ENCODE measurements at places on chromosomes 2 and 18.

DNA sequence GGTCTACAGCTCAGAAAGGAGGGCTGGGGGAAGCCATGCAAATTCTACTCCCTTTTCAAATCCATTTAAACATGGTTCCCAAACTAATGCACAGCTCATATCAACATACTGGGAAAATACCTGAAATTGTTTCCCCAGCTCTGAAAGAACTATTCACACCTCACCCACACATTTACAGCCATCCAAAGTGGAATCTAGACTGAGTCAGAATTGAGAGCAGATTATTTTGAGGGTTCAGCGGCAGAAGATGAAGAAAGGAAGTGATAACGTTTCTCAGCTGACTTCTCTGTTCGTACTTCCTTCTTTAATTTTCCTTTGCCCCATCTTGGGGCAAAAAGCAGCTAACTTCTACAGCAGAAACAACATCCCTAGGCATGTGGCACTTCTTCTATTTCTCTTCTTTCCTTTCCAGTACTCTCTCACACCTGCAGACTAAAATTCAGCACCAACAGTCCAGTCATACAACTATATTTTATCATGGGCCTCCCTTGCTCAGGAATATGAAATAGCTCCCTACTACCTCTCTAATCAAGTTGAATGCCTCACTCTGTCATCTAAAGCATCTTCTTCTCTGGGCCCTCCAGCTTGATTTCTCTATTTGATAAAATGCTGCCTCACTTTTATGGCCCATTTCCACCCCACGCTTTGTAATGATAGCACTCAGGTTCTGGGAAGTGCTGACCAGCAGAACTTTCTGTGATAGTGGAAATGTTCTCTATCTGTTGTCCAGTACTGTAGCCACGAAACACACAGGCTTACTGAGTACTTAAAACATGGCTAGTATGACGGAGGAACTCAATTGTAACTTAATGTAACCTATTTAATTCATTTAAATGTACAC lies 35.9 kb downstream of the ARHGAP25 start:
- no peak for DNase-seq

DNA sequence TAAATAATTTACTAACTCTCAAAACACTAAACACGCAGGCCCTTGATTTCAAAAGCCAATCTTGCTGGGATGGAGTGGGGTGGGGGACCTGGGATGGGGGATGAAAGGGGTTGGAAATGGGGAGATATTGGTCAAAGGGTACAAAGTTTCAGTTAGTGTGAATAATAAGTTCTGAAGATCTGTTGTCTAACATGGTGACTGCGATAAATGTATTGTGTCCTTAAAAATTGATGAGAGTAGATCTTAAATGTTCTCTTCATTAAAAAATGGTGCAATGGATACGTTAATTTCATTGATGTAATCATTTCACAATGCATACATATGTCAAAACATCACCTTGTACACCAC lies 505 bp upstream of the ACYP2 start:
- no peak for DNase-seq

DNA sequence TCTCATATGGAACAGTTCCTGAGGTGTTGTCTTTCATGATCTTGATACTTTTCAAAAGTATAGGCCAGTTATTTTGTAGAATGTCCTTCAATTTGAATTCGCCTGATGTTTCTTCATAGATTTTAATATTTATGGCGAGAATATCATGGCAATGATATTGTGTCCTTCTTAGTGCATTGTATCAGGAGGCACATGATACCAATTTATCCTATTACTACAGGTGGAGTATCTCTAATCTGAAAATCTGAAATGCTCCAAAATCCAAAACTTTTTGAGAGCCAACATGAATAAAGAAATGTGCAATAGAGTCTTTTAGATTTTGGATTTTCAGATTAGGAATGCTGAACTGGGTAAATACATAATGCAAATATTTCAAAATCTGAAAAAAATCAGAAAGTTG lies 216.6 kb upstream of the LYPD1 start:
- DNase-seq = no peak

DNA sequence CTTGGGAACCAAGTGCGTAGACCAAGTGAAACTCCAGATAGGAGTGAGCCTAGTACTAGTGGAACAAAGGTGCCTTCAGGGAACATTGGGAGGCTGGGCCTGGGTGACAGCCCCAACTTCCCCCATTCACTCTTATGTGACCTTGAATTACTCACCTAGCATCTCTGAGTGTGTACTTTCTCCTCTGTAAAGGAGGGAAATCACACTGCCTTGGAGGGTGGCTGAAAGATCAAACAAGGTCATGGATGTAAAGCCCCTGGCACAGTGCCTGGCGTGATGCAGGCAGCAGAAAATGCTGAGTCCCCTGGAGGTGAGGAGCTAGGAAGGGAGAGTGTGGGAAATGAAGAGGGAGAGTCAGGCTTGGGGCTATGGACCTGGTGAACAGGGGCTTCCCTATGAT lies 45.9 kb downstream of the MARCO start:
- no peak for DNase-seq

GRCh38 chr2:39867268-39867667 lies 88.2 kb upstream of the THUMPD2 start:
- no peak for DNase-seq

- no peak for DNase-seq
These were observed 10.8 kb upstream of the NEU4 start for GRCh38 chr2:241798081-241798630.

- peak; percentile 6 for DNase-seq
These were observed 86.1 kb downstream of the SLC4A10 start for GRCh38 chr2:161710131-161710915.

DNA sequence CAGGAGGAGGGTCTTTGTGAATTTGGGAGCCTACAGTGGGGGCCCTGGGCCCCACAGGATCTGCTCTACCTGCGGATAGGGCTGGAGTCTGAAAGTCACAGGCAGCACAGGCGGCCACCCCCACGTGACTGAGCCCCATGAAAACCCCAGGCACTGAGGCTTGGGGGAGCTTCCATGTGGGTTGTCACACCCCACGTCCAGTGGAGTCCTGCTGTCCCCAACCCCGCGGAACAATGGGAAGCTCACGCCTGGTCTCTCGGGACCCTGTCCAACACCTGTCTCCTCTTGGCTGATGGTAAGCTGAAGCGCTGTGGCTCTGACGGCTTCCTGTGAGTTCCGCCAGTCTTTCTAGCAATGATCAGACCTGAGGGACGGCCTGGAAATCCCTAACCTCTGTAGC lies 85.8 kb downstream of the PTGR3 start:
- DNase-seq = no peak
